ENCODE measurements at places on chromosomes 2 and 18.

- no peak for DNase-seq
Observed at GRCh38 chr2:230140667-230141066, 71.9 kb upstream of the SLC16A14 start.

GRCh38 chr18:21134895-21135294, 23.3 kb upstream of the ROCK1 start:
- peak; percentile 26 for DNase-seq

DNA sequence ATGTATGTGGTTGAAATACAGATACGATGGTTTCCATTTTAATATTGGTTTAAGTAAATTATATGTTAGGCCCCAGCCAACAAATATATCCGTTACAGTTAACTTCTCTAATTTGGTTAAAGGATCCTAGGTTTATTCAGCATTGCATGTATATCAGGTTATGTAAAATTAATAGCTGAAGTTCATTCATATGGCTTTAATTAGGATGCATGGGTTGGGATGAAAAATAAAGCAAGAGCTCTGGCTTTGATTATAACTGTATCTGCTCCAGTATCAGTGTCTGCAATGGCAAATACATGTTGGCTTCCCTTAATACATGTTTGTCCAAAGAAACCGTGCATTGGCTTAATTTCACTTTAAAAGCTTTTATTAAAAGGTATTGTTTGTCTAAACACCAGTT, 435.7 kb upstream of the SETBP1 start:
- no peak for DNase-seq

DNA sequence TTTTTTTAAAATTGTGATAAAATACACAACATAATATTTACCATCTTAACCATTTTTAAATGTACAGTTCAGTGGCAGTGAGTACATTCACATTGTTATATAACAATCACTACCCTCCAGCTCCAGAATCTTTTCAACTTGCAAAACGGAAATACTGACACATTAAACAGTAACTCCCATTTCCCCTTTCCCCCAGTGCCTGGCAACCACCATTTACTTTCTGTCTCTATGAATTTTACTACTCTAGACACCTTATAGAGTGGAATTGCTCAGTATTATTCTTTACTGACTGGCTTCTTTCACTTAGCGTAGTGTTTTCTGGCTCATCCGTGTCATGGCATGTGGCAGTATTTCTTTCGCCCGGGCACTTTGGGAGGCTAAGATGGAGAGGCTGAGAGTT, 32.6 kb downstream of the FASTKD2 start:
- DNase-seq = no peak

- DNase-seq = no peak
Observed at GRCh38 chr2:134408386-134408785, 154.5 kb downstream of the MGAT5 start.

- DNase-seq = no peak
Observed at GRCh38 chr18:32847691-32848090, 74.9 kb upstream of the KLHL14 start.

- no peak for DNase-seq
Observed at GRCh38 chr2:131577812-131578211, 50.1 kb downstream of the CCDC74A start.

Data from GM13977 (cell line).